AG04449 (cell line): ENCODE measurements at places on chromosomes 2 and 18.

DNA sequence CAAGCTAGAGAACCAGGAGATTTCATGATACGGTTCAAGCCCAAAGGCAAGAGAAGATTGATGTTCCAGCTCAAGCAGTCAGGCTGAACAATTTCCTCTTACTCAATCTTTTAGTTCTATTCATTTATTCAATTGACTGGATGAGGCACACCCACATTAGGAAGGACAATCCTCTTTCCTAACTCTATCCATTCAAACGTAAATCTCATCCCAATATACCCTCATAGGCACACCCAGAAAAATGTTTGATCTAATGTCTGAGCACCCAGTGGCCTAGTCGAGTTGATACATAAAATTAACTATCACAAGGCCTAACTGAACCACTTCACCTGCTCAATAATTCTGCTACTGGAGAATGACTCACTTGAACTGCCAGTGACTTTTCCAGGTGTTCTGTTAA is 180.7 kb downstream of the RAD51AP2 start:
- DNase-seq: no peak

- no peak for DNase-seq
Measured at GRCh38 chr2:131092458-131093005, 728 bp downstream of the FAM168B start.

DNA sequence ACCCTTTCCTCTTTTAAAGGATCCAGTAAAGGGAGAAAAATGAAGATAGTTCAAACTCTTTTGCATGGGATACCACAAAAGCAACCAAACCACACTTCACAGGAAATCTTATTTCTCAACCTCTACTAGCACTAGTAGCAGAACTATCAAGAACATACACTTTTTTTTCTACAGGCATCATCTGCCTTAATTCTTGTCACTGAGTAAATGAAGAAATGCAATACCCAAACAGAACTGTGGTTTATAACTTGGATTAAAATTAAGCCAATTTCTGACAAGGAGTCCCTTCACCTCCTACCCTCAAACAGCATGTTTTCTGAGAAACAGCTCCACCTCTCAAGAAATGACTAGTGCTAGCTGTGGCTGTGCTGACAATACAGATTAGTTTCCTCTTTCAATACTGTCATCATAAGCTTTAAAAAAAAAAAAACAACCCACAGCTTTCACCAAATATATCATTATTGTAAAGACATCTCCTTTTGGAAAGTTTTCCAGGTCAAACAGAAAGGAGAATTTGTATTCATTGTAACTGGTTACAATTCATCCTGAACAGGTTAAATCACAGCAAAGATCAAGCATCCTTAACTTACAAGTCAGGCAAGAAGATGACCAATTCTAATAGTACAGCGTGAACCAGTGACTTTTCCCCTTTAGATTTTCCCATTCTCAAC is 44.4 kb downstream of the PTPN2 start:
- no peak for DNase-seq

DNA sequence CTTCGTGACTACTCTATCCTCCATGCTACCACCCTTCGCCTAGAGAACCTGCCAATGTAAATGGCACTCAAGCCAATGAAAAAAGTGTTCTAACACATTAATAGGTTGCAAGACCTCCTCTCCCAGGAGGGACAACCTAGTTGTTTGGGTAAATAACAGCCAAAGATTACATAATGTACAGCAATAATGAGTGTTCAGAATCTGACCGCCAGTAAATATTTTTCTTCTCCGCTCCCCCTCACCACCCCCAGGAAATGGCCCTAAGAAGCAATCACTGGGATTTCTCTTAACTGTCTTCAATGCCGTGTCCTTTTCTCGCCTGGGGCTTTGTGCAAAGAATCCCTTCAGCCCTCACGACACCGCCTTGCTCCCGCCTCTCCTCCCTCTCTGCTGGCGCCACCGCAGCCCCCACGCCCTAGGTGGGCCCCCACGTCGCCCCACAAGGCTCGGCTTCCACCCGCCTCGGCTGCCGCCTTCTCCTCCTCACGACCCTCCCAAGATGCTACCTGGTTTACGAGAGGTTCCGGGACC is 458 bp downstream of the HYCC2 start:
- DNase-seq: no peak

GRCh38 chr18:64164883-64165282 is 16.0 kb upstream of the LINC00305 start:
- no peak for DNase-seq

DNA sequence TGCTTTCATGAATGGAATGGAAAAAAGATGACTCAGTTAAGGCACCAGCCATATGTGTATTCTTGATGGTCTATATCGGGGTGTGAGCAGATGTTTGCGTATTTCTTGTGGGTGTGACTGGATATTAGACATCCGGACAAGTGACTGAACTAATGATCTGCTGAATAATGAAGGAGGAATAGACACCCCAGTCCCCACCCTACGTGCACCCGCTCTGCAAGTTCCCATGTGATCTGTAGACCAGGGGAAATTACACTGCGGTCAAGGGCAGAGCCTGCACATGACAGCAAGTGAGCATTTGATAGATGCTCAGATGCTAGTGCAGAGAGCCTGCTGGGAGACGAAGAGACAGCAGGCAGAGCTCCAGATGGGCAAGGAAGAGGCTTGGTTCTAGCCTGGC is 12.4 kb upstream of the PRLH start:
- no peak for DNase-seq

DNA sequence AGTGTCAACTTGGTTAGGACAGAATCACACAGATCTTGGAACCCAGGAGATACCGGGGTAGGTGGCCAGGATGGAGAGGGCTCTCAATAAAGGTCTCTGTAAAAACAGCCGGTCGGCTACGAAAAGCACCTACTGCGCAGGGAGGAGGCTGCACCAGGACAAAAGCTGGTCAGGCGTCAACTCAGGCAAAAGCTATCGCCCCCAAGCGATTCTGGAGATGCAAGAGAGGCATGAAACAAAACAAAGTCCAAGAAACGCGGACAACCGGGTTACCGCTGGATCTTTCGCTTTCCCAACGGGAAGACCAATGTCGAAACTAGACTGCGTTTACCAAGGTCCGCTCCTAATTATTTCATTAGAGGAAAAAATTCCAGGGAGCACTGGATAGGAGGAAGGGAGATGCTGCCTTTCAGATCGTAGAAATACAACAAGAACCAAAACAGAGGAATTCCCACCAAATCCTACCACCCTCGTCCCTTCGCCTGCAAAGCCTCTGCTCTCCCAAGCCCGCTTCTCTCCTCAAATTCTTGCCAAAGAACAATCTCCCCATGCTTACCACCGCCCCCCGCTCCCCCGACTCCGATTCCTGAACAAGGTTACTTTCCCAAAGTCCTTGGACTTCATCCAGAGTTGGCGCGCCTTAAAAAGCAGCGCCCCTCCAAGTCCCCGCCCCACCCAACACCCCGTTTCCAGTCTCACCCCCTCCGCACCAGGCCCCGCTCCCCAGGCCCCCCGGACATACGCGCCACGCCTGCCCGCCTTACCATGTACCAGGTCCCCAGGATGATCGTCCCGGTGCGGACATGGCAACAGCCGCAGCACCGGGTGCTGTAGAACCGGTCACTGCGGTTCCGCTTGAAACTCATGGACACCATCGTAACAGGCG is 539 bp downstream of the LAPTM4A start:
- DNase-seq: no peak

GRCh38 chr2:10057231-10058107 is 14.1 kb downstream of the KLF11 start:
- no peak for DNase-seq

DNA sequence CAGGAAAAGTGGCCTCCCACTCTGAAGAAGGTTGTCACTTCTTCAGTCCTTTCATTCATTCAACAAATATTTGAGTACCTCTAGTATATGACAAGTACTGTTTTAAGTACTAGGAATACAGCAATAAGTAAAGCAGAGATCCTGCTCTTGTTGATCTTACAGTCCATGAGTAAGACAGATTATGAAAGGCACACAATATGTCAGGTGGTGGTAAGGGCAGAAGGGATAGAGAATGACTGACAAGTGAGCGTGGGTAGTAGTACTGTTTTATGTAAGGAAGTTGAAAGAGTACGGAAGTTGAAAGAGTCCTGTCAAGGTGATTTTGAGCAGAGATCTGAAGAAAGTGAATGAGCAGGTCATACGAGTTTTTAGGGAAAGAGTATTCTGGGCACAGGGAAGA is 111.3 kb downstream of the GALNT1 start:
- no peak for DNase-seq

DNA sequence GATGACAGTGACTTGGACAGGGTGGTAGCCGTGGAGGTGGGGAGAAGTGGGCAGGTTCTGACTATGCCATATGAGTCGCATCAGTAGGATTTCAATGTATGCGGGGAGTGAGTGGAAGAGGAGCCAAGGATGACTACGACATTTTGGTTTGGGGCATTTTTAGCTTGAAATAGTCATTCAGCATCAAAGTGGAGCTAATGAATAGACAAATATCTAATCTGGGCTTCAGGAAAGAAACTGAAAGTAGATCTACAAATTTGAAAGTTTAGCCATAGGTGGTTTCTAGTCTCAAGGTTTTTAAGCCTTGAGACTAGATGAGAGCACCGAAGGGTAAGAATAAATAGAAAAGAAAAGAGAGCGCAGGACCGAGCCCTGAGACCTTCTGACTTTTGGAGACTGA is 58.3 kb downstream of the FEZ2 start:
- DNase-seq: peak; percentile 24

DNA sequence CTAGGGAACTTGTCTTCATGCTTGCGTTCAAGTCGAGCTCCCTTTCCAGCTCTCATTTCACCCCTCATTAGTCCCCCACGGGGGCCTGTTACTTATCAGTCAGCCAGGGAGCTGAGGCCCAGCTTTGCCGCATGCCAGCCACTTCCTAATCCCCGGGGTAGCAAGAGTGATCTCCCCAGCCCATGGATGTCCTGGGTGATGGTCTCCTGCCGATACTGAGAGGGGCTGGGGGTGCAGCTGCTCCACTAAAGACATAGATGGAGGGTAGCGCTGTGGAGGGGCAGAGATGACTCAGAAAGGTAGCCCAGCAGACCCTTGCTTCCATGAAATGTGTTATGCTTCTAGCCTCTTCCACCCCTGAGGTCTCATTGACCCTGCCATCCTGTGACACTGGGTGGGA is 314.0 kb upstream of the EPAS1 start:
- DNase-seq: no peak

DNA sequence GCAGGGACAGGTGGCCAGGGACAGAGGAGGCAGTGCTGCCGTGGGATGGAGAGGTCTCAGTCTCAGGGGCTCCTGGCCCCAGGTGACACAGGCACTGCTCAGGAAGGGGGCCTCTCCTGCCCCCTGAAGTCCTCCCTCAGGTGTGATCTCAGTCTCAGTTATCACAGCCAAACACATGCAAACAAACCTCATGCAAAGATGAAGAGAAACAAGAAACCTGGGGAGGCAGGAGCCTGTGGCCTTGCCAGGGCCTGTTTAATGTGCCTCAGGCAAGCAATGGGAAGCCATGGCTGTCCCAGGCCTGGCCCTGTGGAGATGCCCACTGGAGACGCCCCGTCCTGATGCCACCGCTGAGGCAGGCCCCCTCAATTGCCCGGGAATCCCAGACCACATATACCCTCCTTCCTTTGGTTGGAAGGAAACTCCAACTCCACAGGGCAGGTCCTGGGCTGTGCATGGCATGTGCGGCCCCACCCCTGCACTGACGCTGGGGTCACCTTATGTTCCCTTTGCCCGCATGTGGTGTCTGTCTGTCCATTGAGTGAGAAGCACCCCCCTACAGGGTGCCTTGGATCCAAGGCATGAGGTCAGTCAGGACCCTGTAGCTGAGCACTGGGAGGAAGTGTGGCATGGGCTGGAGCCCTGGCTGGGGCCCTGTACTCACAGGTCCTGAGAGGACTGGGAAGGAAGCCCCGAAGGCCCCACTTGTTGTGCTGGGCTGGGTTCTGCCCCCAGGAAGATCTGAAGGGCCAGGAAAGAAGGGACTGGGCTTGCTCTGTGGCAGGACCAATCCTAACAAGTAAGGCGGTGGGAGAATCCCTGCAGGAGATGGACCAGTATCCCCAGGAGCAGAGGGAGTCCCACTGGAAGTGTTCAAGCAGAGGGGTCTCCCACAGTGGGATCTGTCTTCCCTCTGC is 68.8 kb upstream of the RAB6C start:
- no peak for DNase-seq

DNA sequence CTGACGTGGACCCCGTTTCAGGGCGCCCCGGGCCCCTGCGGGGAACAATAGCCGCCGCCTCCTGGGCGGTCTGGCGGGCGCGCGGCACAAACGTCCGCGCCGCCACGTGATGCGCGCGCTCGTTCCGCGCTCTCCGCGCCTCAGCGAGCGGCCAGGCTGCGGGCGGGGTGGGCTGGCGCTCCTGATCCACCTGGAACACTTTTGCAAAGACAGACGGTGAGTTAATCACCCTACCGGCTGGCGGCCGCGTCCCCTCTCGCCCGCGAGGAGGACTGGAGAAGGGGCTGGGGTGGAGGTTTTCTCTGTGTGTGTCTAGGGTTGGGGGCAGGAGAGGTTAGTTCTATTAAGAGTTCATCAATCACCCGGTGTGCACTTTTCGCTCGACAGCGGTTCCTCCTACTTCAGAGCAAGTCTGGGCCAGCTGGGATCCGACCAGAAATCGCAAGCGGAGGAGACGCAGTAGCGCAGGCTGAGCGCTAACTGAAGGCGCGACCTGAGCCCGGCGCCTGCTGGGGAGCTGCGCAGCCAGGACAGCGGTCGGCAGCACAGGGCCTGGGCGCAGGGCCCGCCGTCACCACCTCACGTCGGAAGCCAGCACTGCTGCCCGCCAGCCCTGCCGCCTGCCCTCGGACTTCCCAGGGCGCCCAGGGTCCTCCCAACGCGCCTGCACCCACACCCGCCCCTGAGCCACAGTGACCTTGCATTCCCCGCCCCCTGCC is 10.3 kb upstream of the HOXD1 start:
- DNase-seq: no peak

- no peak for DNase-seq
Measured at GRCh38 chr2:216881411-216881810, 21.5 kb upstream of the TNP1 start.

- no peak for DNase-seq
Measured at GRCh38 chr2:60478660-60479059, 74.8 kb downstream of the BCL11A start.

DNA sequence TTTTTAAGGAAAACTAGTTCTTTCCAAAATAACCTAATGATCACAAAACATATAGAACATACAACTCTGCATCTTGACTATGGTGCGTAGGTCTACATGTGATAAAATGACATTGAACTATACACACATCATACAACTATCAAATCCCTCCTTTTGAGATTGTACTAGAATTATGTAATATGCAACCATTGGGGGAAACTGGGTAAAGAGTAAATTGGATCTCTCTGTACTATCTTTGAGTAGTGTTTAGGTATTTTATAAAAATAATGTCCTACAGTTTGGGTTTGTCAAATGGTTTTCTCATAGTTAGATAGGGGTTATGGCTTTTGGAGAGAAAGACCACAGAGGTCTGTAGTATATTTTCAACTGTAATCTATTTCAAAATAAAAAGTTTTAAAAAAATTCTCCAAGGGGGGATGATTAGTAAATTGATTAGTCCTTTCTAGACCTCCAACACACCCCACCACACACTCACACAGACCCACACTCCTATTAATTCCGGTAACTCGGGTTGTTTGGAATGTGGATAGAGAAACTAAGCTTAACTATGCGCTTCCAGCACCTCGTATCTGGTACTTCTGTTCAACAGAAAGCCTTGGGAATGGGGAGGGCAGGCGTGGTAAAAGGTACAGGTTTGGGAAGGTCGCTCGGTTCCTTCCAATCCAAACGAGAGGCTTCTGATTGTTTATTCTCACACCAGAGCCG is 695 bp upstream of the BIRC6 start:
- no peak for DNase-seq

GRCh38 chr18:59011786-59012185 is 127.9 kb upstream of the SEC11C start:
- no peak for DNase-seq

GRCh38 chr2:237729681-237730475 is 68.7 kb upstream of the RBM44 start:
- DNase-seq: no peak
